ENCODE measurements at places on chromosomes 7 and 10.

GRCh38 chr10:93034426-93034825, 26.2 kb upstream of the CYP26C1 start:
- DNase-seq, result no peak

DNA sequence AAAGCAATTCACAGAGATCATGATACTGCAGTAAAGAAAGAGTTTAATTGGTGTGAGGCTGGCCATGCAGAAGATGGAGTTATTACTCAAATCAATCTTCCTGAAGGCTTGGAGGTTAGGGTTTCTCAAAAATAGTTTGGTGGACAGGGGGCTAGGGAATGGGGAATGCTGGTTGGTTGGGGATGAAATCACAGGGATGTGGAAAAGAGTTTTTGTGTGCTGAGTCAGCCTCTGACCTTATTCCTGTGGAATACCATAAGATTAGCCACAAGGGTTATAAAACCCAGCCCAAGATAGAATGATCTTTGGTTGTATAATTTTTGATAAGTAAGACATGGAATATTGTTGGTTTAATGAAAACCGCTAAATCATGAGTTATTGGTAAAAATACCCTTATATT, 764.3 kb downstream of the TYW1 start:
- DNase-seq, result no peak

DNA sequence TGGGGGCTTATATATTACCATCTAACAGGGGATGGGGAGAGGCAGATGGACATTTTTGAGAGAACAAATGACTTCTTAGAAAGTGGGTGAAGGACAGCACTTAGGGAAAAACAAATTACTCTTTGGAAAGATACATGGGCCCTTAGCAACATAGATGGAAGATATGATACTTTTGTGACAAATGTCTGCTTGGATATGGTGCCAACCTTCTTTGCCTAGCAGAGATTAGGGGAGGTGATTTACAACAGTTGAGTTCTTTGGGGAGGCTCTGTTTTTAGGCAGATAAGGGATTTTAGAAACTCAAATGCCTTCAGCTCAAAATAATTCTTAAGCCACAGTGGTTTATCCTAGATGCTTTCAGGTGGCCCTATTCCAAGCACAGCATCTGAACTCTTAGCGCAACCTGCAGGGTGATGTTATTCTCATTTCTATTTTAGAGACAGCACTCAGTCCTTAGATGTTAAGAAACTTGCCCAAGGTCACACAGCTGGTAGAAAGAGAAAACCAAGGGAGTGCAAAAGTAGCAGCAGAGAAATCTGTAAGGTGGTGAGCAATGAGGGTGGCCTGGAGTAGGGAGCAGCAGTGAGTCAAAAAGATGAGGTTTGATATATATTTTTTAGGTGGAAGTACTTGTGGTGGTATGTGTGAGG, 75.1 kb upstream of the KMT2E start:
- no peak for DNase-seq

DNA sequence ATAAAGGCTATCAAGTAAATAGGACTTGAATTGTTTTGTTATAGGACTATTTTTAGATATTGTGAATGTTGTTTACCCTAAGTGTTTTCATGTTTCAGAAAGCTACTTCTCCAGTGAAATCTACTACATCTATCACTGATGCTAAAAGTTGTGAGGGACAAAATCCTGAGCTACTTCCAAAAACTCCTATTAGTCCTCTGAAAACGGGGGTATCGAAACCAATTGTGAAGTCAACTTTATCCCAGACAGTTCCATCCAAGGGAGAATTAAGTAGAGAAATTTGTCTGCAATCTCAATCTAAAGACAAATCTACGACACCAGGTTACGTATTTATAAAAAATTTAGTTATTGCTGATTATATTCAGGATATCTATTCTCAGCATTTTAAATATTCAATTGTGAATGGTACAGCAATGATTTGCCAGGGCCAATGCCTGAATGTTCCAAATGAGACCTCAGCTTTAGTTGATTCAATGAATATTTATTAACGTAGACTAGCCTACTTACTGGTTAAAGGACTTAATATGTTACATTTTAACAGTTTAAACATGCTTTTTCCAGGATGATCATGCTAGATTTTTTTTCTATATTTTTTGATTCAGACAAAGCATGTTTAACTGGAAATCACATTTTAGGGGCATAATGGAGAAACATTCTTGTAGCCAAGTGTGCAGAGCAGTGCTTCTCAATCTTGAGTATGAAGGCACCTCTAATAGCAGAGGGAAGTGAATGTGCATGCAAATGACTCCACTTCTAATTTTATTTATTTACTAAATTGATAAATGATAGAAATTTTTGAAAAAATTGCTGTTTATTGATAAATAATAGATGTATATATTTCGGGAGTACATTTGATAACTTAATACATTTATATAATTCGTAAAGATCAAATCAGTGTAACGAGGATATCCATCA, 18.2 kb downstream of the ANLN start:
- no peak for DNase-seq

GRCh38 chr7:97018126-97018601, 6.5 kb downstream of the DLX5 start:
- no peak for DNase-seq

- no peak for DNase-seq
These were observed 17.8 kb downstream of the HDAC9 start for GRCh38 chr7:18513343-18513742.

GRCh38 chr7:158255156-158255555, 332.5 kb downstream of the PTPRN2 start:
- DNase-seq, result no peak

DNA sequence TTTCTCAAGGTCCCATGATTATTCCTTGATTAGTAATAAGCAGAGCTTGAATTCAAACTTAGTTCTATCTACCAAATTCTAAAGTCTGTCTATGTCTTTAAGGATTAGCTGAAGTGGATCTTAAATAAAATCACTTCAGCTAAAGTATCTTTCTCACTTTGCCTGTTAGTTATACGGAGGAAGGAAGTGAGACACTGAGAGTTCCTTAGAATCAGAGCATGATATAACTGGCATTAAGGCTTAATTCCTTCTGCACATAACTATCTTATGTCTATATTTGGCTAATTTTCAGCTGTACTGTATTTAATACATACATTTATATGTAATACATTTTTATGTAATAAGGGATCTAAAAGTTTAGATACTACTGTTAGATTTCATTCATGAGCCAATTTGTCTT, 491.1 kb upstream of the GHITM start:
- no peak for DNase-seq
